ENCODE measurements at places on chromosomes 3 and 15.
A peak's percentile ranks its signal among the peaks of the same experiment; 100 is the strongest.

DNA sequence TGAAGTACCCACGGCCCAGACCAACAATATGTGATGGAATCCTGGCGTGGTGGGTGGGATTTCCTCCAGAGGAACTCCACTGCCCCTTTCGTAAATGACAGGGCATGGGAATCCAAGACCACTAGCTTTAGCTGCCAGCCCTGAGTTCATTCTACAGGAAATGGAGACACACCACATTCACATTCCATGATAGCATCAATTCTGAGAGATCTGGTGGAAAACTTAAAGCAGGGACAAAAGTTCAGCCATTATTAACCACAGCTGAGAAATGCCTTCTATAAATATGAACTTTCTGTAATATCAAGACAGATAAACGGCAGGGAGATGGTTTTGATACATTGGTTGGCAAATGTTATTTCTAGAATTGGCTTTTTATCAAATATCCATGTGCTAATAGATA is 98.2 kb downstream of the FBN1 start:
- peak; percentile 80 for DNase-seq

DNA sequence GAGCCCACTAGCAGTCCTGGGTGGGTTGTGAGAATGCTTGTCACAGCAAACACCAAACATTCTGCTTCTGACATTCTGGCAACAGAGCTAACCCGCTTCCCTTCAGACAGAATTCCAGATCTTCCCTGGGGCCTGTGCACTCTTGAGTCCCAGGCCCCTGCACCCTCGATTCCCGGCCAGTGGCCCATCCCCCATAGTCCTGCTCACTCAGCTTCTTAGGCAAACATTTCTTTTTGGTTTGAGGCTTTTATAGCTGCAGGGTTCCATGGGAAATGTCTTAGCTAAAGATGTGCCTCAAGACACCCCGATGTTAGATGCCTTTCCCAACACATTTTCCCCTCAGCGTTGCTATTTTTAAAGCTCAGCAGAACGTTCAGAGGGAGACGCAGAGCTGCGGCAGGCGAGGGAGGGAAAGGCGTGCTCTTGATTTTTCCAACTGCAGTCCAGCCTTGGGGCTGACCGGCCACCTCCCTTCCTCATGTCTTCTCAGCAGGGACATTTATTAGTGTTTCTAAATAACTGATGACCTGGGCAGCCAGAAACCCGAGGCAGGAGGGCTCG is 35.2 kb downstream of the ABTB1 start:
- DNase-seq, result no peak

DNA sequence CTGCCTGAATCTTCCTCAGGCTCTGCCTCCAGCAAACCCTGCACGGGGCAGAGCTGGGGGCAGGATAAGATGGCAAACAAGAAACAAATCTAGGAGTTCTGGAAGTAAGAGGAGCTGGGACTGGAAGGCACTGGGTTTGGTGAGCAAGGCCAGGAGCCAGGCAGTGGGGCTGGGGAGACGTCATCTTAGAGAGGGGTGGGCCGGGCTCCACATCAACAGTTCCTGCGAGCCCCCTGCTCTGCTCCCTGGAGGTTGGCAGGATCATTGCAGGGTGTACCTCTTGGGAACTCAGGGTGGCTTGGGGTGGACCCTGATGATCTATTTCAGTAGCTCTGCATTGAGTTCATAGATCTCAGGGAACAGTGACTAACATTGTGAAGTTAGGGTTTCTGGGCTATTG is 87.3 kb upstream of the PRR23E start:
- no peak for DNase-seq

- DNase-seq, result no peak
These were observed 13.5 kb downstream of the CCPG1 start for GRCh38 chr15:55394694-55395093.

- DNase-seq, result peak; percentile 78
These were observed 16.5 kb upstream of the P2RY13 start for GRCh38 chr3:151345859-151346258.

DNA sequence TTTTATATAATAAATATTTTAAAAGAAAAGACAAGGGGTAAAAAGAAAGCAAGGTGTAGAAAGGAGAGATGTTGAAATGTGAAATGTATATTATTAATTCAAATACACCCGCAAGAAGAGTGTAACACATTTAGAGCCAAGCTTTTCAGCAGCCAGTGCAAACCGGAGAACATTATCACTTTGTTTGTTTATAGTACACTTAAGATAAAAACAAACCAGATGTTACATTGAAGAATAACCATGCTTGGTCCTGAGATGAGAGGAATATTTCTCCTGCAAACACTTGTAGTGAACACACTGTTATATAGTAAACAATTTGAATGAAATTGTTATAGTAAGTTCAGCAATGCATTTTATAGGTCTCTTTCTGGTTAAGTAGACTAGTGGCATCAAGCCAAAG is 1441.5 kb downstream of the OTOL1 start:
- DNase-seq, result no peak

GRCh38 chr3:162677475-162677874 is 1180.9 kb downstream of the OTOL1 start:
- no peak for DNase-seq

DNA sequence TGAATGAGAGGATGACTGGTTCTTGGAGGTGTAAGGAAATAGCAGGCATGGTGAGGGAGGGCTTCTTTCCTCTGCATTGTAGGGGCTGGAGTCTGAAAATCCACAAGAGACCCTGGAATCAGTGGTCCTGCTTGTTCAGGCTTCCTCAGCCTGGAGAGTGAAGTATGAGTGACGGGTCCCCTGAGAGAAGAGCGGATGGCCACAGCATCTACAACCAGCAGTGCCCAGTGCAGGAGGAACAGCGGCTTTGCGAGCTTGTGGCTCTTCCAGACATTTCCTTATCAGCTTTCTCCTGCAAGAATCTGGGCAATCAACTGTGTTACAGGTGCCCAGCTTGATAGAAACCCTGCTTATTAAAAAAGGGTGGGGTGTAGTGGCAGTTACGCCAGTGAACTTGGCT is 97.0 kb upstream of the HES1 start:
- DNase-seq, result no peak

DNA sequence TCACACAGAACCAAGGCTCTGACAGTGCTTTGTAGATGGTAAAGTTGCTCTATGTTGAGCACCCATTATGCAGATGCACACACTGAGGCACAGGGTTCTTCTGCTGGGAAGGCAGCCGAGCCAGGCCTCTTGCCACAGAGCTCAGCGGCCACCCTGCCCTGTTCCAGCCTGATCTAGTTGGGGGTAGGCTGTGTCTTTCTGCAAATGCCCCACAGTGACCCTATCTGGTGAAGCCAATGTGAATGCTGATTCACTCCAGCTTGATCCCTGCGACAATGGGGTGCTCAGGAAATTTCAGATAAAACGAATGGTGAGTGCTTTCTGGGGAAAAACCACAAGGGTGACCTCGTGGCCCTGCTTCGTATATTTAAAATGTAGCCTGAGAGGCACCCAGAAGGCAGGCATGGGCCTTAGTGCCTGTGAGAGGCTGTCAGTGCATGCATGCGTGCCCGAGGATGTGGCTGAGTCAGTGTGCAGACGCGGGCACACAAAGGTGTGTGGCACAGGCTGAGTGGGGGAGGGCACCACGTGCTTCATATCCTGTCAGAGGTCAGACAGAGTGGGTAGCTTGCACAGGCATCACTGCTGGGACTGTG is 85.7 kb downstream of the ATP2B2 start:
- no peak for DNase-seq

- no peak for DNase-seq
These were observed 175.4 kb upstream of the LINGO1 start for GRCh38 chr15:77808075-77808474.

- peak; percentile 35 for DNase-seq
These were observed 1.9 kb downstream of the PLOD2 start for GRCh38 chr3:146159037-146159436.

- peak; percentile 50 for DNase-seq
These were observed 17.3 kb upstream of the STAC start for GRCh38 chr3:36362973-36363372.

GRCh38 chr3:100613721-100614390 is 4.5 kb downstream of the ADGRG7 start:
- no peak for DNase-seq

DNA sequence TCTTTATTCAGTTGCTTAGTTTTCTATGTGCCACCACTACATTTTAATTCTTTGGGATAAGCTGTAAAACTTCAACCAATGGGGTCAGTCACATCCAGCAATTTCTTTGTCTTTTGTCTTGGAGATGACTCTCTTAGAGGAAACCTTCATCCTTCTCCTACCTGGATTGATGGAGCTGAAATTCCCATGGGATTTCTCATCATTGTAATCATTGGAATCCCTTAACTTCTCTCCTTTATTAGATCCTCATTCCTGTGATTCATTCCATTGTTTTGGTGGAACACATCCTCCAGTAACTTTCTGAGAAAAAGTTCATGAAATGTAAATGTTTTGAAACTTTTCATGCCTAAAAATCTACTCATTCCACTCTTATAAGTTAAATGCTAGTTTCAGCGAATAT is 9.6 kb upstream of the PLOD2 start:
- DNase-seq, result no peak

DNA sequence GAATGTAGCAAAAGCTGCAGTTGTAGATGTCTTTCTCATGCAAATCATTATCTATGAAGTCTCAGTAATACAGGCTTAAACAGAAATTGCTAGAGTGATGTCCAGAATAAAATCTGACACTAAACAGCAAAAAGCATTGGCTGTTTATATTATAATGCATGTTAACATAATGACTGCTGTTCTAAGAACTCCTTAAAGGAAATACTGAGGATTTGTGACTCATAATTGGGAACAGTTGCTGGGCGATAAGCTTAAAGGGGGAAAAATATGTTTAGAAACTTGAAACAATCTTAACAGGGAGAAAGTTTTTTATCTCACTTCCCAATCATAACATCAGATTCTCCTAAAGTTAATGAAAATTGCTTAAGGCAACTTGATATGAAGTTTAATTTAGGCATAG is 17.5 kb downstream of the TIPARP start:
- DNase-seq, result peak; percentile 83

- no peak for DNase-seq
These were observed 64.3 kb upstream of the PLCL2 start for GRCh38 chr3:16820485-16820884.

DNA sequence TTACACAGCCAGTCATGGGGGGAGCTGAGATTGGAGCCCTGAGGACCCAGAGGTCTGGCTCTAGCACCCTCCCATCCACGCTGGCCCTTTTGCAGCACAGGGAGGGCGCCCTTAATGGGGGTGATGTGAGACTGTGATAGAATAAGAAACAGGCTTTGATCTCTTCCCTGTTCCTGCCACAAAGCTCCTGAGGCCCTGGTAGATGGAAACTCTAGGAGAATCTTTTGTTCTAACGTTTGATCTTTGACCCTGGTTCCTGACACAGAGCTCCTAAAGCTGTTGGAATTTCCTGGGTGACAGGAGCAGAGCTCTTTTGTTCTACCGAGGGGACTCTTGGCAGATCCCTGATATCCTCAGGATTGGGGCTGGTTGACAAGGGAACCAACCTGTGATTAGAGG is 1.2 kb upstream of the UROC1 start:
- DNase-seq, result no peak

GRCh38 chr15:38226608-38227266 is 25.9 kb upstream of the SPRED1 start:
- DNase-seq, result peak; percentile 82

DNA sequence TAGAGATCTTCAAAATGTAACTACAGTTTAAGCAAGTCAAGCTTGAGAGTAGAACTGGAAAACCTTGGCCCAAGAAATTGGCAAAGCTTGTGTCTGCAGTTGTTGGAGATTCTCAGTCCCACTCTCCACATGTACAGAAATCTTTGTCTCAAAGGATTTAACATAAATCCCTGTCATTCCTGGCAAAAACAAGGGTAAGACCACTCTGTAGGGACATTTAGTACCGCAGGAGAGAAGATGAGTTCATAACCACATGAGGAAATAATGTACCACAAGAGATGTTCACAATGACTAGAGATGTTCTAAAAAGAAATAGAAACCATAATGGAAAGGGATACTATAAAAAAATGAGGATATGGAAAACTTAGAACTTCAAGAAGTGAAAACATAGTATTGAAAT is 73.7 kb downstream of the RAB7A start:
- DNase-seq, result no peak

GRCh38 chr3:16842272-16843270 is 42.2 kb upstream of the PLCL2 start:
- DNase-seq, result no peak

- no peak for DNase-seq
These were observed 769.1 kb downstream of the NTRK3 start for GRCh38 chr15:87487484-87487883.

DNA sequence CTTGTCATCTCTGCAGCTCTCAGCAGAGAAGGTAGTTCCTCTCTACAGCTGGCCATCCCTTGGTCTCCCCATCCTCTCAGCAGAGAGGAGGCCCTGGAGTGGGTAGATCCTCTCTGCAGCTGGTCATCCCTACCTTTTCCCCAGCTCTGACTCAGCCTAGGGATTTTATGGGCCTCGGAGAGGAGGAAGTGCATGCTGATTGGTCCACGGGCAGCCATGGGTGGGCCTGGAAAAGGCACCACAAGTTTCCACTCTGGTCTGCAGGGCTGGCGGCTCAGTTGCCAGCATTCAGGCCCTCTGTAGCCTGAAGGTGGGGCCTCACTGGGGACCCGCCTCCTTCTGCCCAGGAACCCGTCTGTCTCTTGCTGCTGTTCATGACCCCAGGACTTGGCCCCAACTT is 36.9 kb downstream of the NR1D2 start:
- no peak for DNase-seq

DNA sequence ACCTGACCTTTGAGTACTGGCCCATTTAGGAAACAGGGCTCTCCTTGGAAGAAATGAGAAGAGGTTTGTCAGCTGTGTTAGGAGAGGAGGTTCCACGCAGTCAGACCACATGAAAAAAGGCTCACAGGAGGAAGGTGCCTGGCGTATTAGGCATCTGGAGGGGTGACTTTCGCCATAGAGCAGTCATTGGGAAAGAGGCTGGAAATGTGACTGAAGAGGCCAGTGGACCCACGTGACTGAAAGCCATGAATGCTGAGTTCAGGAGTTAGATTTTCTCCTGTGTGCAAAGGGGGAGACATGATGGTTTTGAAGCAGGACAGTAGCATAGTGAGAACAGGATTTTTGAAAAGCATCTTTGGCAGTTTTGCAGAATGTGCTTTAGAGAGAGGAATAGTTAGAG is 29.7 kb upstream of the RNF7 start:
- no peak for DNase-seq

DNA sequence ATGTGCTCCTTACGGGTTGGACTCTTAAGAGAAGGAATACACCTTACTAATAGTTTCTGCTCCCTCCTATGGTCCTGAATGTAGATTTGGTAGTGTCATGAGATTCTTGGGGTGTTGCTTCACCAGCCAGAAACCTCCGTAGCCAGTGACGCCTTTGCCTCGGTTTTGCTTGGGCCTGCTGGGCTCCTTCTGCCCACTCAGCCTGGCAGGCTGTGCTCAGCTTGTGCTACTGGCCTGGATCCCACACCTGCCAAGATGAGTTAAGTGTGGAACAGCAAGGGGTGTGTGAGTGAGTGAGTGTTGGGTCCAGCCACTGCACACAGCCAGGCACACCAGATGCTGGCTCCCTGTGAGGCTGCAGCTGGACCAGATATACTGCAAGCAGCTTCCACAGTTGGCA is 560.1 kb downstream of the NLGN1 start:
- no peak for DNase-seq

GRCh38 chr15:90210593-90210992 is 9.5 kb downstream of the SEMA4B start:
- DNase-seq, result no peak

GRCh38 chr15:43105778-43106485 is at the start of gene UBR1:
Gene UBR1, minus strand, starts transcription at chr15:43106038. Its CDS starts 16 bp downstream, at chr15:43106022.
- peak; percentile 93 for DNase-seq
